Osteocyte (in vitro differentiated cells): ENCODE measurements at places on chromosomes 1 and 21.

DNA sequence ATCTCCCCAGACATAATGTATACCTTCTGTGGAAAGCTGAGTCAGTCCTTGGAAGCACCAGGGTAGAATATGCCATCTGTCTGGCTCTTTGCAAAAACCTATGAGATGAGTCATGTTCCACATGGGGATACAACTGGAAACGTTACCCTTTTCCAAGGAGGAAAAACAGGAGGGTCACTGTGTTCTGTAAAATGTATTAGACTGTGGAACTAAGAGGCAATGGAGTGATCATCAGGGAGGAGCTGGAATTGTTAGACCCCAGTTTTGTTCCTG, 16.1 kb upstream of the PSMD4 start:
- DNase-seq = no peak

DNA sequence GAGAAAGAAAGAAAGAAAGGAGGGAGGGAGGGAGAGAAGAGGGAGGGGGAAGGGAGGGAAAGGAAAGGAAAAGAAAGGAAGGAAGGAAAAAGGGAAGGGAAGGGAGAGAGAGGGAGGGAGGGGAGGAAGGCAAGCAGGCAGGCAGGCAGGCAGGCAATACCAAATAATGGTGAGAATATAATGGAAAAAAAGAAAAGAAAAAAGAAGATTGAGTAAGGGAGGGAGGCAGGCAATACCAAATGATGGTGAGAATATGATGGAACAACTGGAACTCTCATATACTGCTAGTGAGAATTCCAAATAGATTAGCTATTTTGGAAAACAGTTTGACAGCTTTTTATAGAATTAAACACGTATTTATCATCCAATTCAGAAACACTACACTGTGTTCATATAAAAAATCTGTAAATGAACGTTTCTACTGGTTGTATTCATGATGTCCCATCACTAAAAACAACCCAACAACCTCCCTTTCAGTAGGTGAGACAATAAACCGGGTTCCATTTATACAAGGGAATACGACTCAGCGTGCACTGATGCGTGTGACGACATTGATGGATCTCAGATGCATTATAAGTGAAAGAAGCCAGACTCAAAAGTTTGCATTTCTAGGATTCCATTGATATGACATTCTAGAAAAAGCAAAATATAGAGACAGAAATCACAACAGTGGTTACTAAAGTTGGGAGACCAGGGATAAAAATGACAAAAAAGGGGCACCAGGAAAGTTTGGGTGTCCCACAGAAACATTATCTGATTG, 226.4 kb downstream of the DSCAM start:
- DNase-seq = no peak

DNA sequence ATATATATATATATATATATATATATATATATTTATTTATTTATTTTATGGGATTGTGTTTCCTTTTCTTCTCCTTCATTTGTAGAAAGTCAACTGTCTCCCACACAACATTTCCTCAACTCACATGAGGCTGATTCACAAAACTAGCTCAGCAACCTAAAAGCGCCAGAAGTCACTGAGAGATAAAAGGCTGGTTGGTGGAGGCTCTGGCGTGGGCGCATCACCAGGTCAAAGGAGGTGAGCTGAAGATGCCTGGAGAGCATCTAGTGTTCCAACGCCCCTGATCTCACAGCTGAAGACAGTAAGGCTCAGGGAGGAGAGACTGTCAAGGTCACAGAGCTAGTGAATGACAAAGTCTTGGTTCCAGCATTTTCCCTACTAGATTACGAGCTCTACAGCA, 78.0 kb downstream of the HLCS start:
- DNase-seq = no peak

DNA sequence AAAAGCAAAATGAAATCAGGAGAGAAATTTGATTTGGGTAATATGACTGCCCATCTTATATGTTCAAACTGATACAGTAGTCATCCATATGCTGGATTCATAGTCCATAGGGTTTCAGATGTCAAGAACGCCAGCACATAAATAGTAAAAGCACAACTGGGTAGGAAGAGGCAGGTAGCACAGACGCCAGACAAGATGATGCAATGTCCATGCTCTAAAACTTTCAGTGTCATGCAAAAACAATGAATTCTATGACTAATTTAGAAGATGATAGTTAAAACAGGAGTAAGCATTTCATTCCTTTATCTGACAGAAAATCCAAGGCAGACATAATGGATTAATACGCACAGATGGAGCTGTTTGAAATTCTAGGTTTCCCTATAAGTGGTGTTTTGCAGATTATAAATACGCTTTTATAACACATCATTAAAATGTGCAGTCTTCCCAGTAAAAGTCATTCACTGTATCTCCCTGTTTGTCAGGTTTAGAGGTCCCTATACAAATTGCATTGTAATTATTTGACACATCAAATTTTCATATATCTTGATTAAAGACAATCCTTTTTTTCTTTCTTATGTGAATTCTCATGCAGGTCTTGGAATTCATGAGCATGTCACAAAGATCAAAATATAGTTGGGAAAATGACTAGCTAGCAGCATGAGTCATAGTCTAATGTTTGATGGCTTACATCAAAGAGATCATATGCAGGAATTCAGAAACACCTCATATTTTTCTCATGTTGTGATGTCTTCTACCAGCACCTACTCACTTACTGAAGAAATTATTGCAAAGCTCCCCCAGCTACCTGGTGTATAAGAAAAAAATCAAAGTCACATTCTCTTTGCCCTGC, 139.9 kb downstream of the DSCAM start:
- no peak for DNase-seq

GRCh38 chr1:228668553-228669241, 66.6 kb upstream of the RHOU start:
- no peak for DNase-seq
